ENCODE measurements at places on chromosomes 12 and 14. TPM values are rescaled to one million over a fixed set of nuclear protein-coding genes. Genes with fewer than 3 reads are reported as not detected.

The ZBTB25 gene
- 24.6 TPM for polyA plus RNA-seq

DNA sequence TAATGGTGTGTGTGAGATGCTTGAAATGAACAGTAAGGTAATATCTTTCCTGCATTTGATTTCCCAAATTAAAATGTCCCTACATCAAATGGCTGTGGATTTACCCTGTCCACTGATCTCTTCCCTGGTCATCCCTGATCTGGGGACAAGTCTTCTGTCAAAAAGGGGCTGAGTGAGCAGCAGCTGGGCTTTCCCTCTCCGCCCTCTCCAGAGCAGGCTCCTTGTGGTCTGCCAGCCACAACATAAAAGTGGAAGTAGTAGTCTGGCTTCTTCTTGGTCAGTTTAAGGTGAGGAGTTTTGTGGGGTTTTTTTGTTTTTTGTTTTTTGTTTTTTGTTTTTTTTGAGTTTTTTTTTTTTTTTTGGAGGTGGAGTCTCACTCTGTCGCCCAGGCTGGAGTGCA, 25.2 kb upstream of the PLXNC1 start:
- no peak for DNase-seq

DNA sequence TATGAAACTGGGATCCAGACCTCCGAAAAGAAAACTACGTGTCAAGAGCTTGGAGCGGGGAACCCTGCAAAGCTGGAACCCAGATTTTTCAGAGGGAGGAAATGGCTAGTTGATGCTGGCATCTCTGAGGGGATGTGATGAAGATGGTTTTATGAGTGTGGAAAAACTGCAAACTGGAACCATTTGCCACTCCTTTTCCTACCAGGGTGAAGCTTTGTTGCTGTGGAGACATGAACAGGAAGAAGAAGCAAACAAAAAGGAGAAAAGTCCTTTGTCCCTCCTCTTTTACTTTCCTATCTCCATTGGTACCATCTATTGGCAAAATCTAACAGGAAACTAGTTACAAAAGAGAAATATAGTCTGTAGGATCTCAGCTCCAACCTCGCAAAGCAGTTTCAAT, 39.2 kb downstream of the CDK17 start:
- no peak for DNase-seq

DNA sequence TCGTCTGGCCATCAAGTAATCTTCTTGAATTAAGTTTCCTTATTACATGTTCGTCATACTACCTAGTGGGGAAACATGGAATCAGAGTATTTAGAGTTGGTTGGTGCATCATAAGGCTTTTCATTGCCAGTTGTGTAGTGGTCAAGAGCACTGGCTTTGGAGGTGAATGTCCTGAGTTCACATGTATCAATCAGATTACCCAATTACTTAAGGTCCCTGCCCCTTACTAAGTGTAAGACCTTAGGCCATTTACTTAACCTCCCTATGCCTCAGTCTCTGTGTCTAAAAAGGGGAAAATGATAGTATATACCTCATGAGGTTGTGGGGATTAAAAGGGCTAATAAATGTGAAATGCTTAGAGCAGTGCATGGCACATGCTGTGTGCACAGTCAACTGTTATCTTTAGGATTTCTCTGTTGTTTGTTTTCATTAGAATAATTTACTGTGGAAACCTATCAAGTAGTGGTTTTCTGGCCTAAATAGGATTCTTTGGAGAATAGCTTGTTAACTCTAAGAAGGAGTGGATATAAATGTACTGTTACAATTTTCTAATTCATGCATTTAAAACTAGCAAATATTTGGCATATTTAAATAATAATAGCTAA, 27.0 kb downstream of the MSRB3 start:
- no peak for DNase-seq

DNA sequence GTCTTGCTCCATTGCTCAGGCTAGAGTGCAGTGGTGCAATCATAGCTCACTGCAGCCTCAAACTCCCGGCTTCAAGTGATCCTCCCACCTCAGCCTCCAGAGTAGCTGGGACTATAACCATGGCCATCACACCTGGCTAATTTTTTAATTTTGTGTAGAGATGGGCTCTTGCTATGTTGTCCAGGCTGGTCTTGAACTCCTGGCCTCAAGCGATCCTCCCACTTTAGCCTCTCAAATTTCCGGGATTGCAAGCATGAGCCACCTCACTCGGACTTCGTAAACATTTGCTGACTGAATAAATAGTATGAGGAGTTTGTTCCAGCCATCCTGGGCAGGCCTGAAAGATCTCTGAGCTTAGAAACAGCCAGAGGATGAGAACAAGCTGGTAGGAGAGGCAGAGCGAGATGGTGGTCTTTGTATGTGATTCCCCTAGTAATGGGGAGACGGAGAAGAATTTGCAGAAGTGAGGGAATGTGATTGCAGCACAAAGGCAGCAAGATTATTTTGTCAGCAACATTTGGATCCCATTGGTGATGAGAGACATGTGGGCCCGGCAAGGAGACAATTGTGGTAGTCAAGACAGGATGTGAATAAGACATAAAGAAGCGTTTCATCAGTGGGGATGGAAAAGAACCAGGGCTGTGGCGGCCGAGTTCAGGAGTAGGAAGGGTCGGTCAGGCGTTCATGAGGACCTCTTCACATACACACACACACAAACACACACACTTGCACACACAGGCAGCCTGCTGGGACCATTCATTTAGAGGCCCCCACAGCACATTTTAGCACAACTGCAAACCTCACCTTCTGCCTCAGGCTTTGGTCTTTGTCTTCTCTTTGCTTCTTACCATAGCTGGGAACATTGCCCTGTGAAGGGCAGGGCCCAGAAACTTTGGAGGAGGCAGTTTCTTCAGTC, 155.5 kb downstream of the ZFP36L1 start:
- no peak for DNase-seq

GRCh38 chr14:92589213-92589852, 75.8 kb downstream of the RIN3 start:
- peak; percentile 33 for DNase-seq

GRCh38 chr12:11875414-11875935, 195.3 kb upstream of the BCL2L14 start:
- DNase-seq, result no peak

The CMA1 gene
- polyA plus RNA-seq, result not detected

The KCNA1 gene
- not detected for polyA plus RNA-seq

The CMAS gene
- polyA plus RNA-seq, result 30.9 TPM

The IL26 gene
- not detected for polyA plus RNA-seq

DNA sequence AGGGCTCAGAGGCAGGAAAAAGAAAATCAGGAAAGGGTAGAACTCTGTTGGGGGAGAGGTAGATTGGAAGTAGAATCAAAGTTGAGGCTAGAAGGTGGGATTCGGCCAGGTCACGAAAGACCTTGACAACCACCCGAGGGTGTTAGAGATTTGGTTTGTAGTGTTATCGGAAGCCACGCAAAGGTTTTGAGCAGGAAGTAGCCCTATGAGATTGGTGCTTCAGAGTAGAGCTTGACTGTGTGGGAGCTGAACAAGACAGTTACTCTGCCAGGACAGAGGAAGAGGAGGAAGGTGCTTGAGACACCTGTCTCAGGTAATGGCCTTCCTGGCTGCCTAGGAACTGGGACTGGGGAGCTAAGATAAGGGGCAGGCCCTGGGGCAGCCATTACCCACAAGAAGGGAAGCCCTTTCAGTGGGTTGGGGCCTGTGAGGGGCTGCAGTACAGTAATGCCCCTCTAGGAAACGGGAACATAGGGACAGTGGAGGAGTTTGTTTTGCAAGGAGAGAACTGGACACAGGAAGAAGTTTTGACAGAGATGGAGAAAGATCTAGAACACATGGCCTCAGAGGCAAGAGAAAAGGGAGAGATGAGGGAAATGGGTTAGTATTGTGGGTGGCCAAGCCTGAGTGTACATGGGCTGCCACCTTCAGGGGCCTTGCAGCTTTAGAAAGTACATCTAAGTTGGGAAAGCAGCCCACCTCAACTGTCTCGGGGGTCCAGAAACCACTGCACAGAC, 73.5 kb downstream of the RIN3 start:
- no peak for DNase-seq
